ENCODE measurements at places on chromosomes 2 and 18.

DNA sequence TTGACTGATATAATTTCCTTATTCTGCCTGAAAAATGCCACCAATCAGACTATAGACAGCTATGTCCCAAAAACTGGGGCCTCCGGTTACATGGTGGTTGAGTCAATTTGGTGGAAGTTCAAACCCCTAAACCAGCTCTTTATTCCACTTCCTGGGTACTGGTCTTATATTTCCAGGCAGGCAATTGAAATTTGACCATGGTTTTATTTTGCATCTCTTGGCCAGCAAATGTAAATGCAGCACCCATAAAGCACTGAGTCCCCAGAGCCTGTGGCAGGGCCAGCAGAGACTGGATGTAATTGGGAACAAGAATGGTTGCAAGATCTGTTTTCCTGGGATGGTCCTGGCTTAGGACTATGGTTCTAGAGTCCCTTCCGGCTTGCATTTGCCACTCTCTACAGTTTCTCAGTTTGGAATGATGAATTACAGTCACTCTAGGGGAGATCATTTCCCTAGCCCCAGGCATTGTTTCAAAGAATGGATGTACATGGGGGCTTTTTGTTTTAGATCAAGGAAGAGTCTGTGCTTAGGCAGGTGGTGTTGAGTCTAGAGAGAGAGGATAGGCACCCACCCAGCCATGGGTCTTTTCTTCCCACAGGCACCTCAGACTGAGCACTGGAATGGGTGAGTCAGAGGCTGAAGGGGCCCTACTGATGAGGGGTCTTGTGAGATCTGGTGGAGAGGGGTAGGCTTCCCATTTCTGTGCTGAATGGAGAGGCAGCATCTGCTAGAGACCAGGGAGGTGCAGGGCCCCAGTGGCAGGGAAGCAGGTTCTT lies 108.4 kb upstream of the CDC42EP3 start:
- no peak for DNase-seq

GRCh38 chr2:58155160-58155778 lies 85.9 kb downstream of the FANCL start:
- DNase-seq = no peak

DNA sequence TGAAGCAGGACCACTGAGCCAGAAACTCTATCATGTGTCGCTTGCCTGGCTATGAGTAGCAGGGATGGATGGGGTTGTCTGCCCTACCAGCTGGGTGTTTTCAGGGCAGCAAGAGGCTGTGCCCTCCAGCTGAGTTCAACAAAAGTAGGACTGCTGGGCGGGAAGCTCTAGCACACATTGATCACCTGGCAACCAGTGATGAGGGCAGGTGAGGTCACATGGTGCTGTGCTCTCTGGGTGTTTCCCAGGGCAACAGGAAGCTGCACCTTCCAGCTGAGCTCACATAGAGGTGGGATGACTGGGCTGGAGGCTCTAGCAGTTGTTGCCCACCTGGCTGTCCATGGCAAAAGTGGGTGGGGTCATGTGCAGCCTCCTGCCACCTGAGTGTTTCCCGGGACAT lies 487.3 kb upstream of the VWC2L start:
- DNase-seq = no peak

DNA sequence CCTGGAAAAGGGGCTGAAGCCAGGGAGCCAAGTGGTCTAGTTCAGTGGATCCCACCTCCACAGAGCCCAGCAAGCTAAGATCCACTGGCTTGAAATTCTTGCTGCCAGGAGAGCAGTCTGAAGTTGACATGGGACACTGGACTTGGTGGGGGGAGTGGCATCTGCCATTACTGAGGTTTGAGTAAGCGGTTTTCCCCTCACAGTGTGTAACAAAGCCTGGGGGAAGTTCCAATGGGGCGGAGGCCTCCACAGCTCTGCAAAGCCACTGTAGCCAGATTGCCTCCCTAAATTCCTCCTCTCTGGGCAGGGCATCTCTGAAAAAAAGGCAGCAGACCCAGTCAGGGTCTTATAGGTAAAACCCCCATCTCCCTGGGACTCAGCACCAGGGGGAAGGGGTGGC lies 144.4 kb downstream of the PTPRM start:
- DNase-seq = no peak

DNA sequence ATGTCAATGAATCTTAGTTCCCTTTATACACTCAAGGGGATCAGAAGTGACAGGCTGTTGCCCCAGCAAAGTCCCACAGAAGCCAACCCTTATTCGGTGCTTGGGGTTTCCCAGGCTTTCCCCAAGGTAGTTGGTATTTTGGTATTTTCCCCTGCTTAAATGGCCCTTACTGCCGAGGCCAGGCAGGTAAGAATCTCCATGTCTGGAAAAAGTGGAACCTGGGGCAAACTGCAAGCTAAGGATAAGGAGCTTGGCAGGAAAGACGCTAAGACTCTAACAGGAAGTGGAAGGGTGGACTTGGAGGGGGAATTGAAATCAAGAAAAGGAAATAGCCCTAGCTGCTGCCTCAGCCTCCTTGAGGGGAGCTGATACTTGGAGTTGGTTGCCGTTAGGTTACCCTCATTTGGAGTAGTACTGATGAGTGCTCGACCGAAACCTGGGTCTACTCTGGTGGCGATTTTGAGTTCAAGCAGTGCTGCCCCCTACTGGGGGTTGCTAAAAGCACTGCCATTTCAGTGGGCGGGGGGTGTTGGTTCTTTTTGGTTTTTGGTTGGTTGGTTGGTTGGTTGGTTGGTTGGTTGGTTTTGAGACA lies 3.3 kb upstream of the GPBAR1 start:
- peak; percentile 36 for DNase-seq

DNA sequence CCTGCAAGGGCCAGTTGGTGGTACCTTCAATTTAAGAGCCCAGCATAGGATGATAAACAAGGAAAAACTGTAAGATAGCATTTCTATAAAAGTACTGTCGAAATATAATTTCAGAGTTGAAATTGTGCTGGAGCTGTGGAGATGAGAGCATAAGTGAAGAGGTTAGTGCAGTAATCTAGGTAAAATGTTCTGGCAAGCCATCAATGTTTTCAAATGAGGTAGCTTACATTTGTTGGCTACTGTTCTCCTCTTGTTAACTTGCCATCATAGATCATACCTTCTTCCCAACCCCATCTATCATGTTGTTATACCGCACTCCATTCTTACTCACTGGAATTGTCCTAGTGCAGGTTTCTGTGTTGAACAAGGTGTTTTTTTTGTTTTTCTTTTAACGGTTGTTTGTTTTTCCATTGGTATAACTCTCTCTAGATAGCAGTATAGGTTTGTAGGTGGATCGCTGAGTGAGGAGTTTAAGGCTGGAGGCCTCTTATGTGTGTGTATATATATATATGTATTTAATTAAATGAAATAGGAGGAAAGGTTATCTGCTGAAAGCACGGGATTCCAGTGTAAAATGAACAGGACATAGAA lies 40.5 kb downstream of the EHBP1 start:
- no peak for DNase-seq

DNA sequence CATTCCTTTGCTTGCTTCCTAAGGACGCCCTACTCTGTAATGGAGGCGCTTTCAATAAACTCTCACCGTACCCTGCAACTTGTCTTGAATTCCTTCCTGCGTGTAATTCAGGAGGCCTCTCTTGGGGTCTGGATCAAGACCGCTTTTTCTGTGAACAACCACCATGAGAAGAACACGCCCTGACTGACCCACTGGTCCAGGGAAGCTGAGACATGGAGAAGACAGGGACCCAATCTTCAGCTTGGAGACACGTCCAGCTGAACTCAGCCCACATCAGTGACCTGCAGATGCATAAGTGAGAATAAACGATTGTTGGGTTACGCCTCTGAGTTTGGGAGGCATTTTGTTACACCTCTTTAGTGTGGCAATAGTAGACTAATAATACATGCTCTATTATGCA lies 7.8 kb upstream of the NARS1 start:
- no peak for DNase-seq

DNA sequence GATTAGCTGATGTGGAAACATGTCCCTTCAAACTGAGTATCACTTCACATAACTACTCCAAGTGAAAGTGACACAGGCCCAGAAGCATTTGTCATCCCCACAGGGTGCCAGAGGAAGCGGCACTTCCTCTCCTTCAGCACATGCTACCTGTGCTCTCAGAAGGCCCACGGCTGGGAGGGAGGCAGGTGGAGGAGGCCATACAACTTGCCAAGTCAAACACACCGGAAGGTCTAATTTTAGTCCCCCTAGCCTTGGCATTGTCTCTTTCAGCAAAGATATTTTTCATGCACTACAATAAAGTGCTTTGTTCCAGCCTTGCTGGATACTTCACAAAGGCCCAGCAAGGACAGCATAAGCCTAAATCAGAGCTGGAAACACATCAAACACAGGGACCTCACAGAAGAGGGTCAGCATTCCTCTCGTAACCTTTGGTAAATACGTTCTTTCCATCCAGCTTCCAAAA lies 38.0 kb downstream of the VSNL1 start:
- no peak for DNase-seq

GRCh38 chr2:21268197-21268877 lies 144.6 kb downstream of the TDRD15 start:
- no peak for DNase-seq

DNA sequence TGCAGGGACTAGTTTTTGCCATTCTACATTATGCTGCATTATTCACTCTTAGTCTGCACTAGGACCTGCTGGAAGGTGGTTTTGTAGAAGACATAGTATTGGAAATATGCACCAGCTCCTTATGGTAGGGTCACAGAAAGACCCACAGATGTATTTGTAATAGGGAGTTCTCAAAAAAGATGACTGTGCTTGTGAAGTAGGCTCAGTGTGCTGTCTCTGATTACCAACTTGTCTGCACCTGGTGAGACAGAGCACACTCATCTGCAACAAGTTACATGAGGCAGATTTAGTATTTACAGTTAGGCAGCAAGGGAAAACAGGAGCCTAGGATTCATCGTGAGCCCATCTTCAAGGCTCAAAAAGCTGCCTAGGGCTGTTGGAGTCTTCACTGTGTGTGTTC lies 29.4 kb downstream of the RHBDD1 start:
- DNase-seq = no peak

GRCh38 chr2:66515743-66516142 lies 80.8 kb downstream of the MEIS1 start:
- no peak for DNase-seq

- no peak for DNase-seq
Observed at GRCh38 chr2:133503323-133503722, 64.9 kb downstream of the NCKAP5 start.

DNA sequence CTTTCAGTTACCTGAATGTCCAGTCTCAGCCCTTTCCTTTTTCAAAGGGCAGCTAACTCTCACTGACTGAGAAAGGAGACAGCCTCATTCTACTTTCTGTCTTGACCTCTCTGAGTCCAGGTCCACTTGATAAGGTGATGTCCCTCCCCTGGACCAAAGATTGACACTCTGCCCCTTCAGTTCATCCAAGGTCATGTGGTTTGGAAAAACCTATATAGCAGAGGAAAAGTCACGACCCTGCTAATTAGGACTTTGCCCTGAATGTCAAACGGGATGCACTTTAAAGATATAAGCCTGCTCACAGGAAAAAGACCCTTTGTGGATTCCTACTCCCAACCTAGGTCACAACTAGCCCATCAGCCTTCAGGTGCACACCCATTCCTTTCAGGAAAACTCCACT lies 208.3 kb downstream of the AGPS start:
- no peak for DNase-seq

DNA sequence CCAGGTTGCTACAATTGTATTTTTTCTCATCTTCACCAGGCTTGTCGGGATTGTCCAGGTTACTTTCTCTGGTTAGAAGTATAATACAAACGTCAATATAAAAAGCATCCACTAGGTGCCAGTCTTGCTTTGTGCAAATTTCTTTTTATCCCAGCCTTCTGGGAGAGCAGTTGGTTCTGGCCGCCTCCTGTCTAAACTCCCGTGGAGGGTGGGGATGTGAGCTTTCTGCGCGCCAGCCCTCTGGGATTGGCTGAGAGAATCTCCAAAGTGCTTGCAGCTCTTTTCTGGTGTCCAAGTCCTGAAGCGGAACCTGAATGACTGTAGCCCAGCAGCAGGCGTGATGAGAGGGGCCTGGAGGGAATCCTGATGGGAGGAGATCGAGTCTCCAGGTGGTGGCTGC lies 22.4 kb upstream of the TOGARAM2 start:
- DNase-seq = no peak

- no peak for DNase-seq
Observed at GRCh38 chr2:157899125-157899839, 23.2 kb upstream of the ACVR1 start.

DNA sequence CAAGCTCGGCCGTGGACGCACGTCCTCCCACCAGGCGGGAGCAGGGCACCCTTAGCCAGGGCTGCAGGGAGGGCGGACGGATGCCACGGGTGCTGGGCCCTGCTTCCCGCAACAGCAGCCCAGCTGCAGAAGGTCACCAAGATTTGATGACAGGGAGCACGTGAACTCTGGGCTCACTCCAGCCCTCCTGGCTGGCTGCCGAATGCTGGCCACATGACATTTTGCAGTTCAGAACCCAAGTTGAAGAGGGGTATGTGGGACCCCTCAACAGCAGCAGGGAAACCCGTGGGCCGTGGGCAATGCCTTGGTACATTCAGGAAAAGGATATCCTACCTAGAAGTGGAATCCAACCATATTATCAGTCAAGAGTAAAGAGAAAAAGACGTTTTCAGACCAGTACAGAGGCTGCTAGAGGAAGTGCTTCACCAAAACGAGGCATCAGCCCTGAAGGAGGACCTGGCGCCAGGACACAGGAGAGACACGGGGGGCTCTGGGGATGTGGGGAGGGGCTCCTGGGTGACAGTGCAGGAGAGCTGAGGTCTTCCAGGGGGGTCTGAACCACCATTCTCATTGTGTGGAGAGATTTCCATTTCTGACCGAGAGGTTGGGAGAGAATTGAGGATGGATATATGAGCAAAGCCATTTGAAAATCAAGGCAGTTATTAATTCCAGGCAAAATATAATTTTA lies 107.4 kb upstream of the CTDP1 start:
- no peak for DNase-seq

GRCh38 chr2:196130039-196130825 lies 41.1 kb downstream of the STK17B start:
- no peak for DNase-seq

DNA sequence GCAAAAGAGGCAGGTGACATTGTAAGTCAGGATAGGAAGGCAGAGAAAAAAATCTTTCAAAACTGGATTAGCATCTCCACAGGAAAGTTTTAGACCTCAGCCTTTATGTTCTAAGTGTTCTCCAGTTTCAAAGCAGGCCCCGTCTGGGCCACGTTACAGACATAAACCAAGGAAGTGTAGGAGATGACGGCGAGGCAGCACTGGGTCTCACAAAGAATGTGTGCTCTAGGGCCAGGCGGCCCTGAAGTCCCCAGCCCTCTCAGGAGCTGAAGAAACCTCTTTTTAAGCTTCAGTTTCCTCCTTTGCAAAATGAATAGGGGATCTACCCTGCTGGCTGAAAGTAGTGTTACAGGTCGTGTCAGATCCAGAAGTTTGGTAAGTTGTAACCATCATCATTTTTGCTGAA lies 81.7 kb downstream of the SPRED2 start:
- no peak for DNase-seq

GRCh38 chr18:49733896-49734585 lies 79.3 kb downstream of the ACAA2 start:
- DNase-seq = no peak

- no peak for DNase-seq
Observed at GRCh38 chr2:159710601-159711180, 1.6 kb upstream of the MARCHF7 start.

- no peak for DNase-seq
Observed at GRCh38 chr2:3460156-3460555, 59.2 kb downstream of the ADI1 start.

All from stimulated activated CD4-positive, alpha-beta T cell treated with anti-CD3 and anti-CD28 coated beads, Interleukin-1b, Interleukin-23, amount 100 ng/mL, for 1 hour (primary cell).